ENCODE measurements at places on chromosomes 3 and 15.

DNA sequence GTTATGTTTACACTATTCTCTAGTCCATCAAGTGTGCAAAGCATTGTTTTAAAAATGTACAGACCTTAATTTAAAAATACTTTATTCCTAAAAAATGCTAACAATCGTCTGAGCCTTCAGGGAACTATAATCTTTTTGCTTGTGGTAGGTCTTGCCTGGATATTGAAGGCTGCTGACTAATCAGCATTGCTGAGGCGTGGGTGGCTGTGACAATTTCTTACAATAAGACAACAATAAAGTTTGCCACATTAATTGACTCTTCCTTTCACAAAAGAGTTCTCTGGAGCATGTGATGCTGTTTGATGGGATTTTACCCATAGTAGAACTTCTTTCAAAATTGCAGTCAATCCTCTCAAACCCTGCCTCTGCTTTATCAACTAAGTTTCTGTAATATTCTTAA is 384.0 kb upstream of the TGFBR2 start:
- DNase-seq: no peak

GRCh38 chr3:119034256-119035013 is at the start of gene IGSF11:
TSS of gene IGSF11 (minus strand) at chr3:119034846. CDS start at chr3:119034582, 264 bp downstream.
- DNase-seq: peak; percentile 50

GRCh38 chr3:175457301-175457700 is 598.2 kb downstream of the NAALADL2 start:
- DNase-seq: no peak

GRCh38 chr3:12878141-12878574 is 36.8 kb upstream of the RPL32 start:
- no peak for DNase-seq

DNA sequence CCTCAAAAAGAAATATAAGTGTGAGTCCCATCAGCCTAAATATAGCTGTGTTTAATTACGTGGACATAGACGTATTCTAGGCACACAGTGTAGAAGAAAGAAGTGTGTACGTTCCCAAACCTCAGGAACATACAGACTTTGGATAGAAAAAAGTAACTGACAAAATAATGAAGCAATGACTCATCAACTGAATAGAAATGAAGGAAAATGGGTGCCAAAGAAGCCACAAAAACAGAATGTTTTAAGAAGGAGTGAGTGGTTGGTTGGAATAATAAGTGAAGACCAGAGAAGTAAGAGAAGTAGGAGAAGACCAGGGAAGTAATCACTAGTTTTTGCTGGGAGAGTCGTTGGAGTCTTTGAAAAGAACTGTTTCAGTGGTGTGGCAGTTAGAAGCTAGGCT is 518.1 kb downstream of the ROBO1 start:
- no peak for DNase-seq

DNA sequence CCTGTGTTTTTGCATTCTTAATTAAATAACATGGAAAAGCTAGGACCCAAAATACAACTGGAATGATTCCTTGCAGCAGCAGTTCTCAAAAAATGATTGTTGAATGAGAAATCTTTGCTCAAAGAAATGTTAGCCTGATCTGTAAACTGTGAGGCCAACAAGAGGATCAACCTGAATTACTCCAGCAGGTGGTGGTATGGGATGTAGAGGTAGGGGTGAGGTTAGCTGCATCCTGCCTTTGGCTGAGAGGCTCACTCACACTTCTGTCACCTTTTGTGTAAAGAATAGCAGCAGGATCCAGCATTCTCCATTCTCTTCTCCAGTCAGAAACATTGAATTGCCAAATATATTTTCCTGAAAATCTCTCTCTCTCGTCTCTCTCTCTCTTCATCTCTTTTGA is 26.5 kb upstream of the FAM98B start:
- no peak for DNase-seq

DNA sequence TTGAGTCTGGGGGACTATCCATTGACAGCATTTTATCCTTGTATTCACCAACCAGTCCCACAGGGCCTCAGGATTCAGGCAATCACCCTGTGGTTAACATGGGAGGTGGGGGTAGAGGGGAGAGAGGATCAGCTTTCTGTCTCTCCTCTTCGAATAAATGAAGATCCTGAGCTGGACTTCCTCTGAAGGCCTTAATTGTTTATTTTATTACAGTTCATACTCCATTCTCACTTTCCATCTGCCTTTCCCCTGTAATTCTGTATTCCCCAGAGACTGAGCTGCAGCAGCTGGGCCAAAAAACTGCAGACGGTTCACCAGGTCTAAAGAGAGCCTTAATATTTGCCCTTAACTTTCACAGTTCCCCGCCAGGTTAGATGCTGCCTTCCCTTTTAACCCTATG is 11.9 kb downstream of the TAGLN3 start:
- DNase-seq: no peak

GRCh38 chr15:64092864-64093626 is 593 bp downstream of the CIAO2A start:
- peak; percentile 20 for DNase-seq

DNA sequence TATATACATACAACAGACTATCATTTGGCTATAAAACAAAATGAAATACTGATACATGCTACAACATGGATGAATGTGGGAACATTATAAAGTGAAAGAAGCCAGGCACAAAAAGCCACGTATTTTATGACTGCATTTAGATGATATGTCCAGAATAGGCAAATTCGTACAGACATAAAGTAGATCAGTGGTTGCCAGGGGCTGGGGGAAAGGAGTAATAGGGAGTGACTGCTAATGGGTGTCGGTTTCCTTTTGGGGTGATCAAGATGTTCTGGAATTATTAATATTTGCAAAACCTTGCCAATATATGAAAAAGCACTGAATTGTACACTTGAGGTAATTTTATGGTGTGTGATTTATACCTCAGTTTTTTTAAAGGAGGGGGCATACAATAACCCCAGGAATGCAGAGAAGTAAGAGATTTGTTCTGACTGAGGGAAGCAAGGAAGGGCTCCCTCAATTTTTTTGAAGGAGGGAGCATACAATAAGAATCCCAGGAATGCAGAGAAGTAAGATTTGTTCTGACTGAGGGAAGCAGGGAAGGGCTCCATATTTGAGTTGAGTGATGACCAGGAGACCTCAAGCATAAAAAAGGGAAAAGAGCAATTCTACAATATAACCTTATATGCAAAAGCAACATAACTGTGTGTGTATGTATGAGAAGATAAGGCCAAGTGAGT is 6.2 kb downstream of the PSMD6 start:
- no peak for DNase-seq

- DNase-seq: no peak
Observed at GRCh38 chr3:126113733-126114442, 30.0 kb upstream of the SLC41A3 start.

GRCh38 chr15:45790325-45790943 is 155.6 kb downstream of the SQOR start:
- DNase-seq: no peak

- no peak for DNase-seq
Observed at GRCh38 chr3:125175295-125176078, 37.1 kb downstream of the SLC12A8 start.

DNA sequence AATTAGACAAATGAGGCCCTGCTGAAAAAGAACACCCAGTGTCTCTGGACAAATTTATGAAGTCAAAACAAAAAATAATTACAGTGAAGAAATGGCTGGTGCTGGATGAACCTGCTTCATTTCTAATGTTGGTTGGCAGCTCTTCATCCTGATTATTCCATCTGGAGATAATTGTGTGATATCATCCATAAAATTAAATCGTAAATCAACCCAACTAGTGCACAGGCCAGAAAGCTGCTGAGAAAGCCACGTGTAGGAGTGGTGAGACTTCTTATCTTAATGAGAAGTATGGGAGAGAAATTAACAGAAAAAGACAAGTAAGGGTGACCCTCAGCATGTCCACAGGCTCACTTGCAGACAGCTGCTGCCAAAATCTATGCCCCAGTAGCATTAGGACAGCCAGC is 465.2 kb upstream of the TGFBR2 start:
- no peak for DNase-seq

Data from stimulated activated CD8-positive, alpha-beta memory T cell treated with anti-CD3 and anti-CD28 coated beads, Interleukin-2, amount 100 ng/mL, for 48 hours (primary cell).